ENCODE measurements at places on chromosomes 5 and 9.

DNA sequence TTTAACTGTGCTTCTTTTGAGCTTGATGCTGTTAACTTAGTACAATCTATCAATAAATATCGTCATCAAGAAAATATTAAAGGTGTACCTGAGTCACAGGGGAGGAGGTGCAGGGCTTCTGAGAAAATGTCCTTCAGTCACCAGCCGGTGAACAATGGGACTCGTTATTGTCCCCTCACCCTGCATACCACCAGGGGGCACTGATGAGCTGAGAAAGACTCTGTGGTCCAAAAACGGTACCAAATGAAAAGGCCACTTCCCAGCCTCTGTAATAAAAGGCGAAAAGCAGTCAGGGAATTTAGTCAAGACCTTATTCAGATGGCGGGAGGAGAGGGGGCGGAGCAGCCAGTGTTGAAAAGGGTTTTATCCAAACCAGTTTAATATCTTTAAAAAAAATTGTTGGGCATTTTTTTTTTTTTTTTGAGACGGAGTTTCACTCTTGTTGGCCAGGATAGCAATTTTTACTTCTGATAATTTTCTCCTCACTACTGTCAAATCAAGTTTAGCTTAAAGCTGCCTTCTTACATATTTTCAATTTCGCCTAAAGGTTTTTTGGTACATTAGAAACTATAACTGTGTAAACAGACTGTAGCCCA, 271.9 kb upstream of the ADAMTS16 start:
- DNase-seq = peak; percentile 68

GRCh38 chr5:151819830-151820229, 48.1 kb downstream of the G3BP1 start:
- DNase-seq = no peak

GRCh38 chr9:71928376-71928775, 16.9 kb downstream of the C9orf85 start:
- DNase-seq = no peak

GRCh38 chr5:107431998-107432397, 238.7 kb downstream of the EFNA5 start:
- no peak for DNase-seq

GRCh38 chr5:108634617-108635288, 112.9 kb upstream of the FER start:
- no peak for DNase-seq

DNA sequence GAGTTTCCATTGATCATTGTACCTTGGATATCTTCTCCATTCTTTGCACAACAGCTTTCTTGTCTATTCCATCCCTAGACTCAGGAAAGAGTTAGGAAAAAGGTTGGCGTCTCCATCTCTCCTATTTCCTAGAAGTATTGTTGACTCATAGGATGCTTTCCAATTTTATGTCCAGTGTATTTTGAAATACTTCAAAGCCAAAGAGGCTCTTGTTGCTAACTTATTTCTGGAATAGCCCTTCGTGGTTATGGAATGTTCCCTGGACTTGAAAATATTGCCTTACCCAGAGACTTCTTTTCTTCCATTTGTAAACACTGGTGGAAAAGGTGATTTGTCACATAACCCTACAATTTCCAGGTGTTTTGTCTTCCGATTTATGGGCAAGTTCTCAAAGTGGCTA, 402.3 kb upstream of the ZNF608 start:
- DNase-seq = no peak

DNA sequence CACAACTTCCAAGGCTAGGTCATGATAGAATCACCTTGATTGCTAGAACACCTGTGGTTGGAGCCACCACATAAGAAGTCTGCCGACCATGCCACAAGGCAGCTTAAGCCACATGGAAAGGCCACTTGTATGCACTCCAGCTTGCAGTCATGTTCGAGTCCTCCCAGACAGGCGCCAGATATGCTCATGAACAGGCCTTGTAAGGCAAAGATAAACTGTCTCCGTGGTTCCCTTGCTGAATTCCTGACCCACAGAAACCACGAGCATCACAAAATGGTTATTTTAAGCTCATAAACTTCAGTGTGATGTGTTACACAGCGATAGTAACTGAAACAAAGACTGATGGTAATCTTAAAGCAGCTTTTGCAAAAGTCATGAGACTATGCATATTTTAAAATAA, 188.4 kb upstream of the DAPK1 start:
- no peak for DNase-seq

- no peak for DNase-seq
Measured at GRCh38 chr9:38315085-38315595, 77.4 kb upstream of the ALDH1B1 start.
